Right ventricle myocardium superior (tissue), 1 donor: ENCODE measurements at places on chromosomes 4 and X. TPM values are rescaled to one million over a fixed set of nuclear protein-coding genes. Genes with fewer than 3 reads are reported as not detected.

GRCh38 chrX:87397103-87397886 is 120.3 kb upstream of the KLHL4 start:
- DNase-seq = no peak

Gene LRCH2
- 1.0 TPM for total RNA-seq

Gene RTL9
- 0.35 TPM for total RNA-seq

DNA sequence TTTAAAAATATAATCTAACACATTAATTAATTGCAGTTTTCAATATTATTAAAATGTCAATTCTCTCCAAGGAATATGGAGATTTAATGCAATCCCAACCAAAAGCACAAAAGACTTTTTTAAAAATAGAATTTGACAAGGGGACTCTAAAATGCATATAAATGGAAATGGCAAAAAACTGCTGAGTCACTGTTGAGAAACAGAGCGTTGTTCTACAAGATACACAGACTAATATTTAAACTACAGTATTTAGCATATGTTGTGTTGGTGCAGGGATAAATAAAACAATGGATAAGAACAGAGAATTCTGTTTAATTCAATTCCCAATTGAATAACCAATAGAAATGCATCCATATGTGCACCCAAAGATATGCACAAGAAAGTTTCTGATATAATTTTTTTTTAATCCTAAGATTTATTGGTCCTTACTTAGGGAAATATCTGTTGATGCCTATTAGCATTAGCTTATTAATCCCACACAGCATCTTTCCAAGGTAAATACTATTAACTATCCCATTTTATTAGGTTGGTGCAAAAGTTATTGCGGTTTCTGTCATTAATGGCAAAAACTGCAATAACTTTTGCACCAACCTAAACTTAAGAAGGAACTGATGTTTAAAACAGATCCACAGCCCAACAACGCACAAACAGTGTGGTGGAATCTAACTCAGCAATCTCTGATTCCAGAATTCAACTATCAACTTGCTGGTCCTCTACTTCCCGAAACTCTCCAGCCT is 86.8 kb upstream of the VEGFC start:
- no peak for DNase-seq

- no peak for DNase-seq
Observed at GRCh38 chr4:132332932-132333723, 816.0 kb upstream of the PCDH10 start.

DNA sequence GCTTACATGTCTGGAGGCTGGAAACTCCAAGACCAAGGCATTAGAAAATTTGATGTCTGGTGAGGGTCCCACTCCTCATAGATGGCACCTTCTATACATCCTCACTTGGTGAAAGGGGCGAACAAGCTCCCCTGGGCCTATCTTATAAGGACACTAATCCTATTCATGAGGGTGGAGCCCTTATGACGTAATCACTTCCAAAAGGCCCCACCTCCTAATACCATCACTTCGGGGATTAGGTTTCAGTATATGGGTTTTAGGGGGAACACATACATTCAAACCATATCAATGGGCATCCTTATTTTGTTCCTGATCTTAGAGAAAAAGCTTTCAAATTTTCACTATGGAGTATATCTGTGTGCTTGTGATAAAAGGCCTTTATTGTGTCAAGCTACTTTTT is 39.0 kb upstream of the ALG13 start:
- no peak for DNase-seq

Gene ODAM
- not detected for total RNA-seq

DNA sequence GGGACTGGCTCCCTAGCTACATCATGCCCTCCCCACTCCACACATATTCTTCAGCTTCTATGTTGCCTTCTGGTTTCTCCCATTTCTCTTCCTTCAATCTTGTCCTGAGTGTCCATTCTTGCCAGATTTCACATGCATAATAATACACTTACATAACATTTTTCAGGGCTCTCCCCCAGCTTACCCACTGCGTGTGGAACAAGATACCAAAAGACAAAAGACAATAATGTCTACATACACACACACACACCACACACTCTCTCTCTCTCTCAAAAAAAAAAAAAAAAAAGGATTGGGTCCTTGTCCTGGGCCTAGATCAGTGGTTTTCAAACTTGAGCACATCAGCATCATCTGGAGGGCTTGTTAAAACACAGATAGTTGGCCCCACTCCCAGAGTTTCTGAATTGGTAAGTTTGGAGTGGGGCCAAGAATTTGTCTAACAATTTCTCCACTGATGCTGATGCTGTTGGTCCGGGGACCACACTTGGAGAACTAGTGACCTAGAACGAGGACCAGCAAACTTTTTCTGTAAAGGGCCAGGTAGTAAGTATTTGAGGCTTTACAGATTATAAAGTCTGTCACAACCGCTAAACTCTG is 6.5 kb upstream of the SMARCA1 start:
- DNase-seq = no peak

Gene PF4V1
- not detected for total RNA-seq

Gene F9
- total RNA-seq = not detected

DNA sequence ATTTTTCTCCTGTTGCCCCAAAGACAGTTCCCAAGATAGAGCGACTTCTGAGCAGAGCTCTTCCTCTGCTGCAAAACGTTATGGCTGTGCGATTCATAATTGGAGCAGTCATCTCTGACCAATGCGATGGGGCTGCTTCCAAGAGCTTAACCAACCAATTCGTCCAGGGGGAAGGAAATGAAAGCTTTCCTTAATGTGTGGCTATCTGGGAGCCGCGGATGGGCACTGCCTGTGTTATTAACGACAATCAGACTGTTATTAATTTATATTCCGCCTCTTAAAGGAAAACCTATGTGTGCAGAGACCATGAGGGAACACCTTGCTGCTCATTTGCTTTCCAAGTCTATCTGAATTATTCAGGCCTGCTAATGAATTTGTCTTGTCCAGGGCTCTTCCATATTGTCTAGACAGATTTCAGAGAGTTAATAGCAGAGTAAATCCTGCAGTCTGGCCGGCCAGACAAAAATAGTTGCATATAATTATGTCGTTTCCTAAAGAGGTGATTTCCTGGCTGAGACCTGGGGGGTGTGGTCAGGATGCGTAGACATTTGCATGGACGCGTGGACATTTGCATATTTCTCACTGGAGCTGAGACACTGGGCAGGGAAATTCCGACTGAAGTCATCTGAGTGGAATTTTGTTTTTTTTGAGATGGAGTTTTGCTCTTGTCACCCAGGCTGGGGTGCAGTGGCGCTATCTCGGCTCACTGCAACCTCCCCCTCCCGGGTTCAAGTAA is 135.4 kb downstream of the HMX1 start:
- no peak for DNase-seq

DNA sequence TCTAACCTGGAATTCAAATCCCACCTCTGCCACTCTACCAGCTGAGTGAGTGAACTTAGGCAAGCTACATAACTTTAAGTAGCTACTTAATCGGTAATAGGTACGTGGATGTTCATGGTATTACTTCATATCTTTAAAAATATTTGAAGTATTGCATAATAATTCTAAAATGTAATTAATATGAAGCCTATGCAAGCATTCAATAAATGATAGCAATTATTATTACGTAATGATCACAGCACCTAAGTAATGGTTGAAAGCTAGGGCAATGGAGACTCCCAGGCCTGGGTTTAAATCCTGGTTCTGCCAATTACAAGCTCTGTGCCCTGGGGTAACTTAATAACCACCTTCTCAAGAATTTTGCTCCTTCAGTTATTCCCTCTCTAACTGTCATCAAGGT is 26.7 kb downstream of the LHFPL1 start:
- no peak for DNase-seq

DNA sequence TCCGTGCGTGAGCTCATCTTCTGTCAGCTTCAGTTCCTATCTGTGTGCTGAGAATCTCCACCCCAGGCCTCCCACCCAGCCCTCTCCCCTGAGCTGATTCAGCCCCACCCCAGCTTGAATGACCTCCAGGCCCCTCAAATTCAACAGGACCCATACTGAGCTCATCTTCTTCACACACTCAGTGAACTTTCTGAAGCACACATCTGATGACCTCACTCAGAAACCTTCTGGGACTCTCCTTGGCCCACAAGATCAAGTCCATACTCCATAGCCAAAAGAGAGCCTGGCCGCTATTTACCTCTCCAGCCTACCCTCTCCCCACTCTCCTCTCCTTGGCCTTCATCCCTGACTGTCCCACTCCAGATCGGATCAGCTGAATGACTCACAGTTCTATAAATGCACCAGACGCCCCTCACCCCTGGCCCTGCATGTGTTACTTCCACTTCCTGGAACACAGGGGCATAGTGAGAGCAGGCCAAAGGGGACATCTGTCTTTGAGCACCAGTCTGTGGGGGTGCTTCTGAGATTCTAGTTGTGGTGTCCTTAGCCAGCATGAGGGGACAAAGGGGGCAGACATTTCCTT is 62.5 kb downstream of the PJA1 start:
- no peak for DNase-seq

Gene SOD3
- 62.4 TPM for total RNA-seq

- DNase-seq = no peak
Observed at GRCh38 chrX:118729042-118729652, 1.7 kb downstream of the IL13RA1 start.

GRCh38 chr4:2220016-2220630 is 21.8 kb downstream of the HAUS3 start:
- peak; percentile 79 for DNase-seq

Gene HPGDS
- total RNA-seq = 3.3 TPM

DNA sequence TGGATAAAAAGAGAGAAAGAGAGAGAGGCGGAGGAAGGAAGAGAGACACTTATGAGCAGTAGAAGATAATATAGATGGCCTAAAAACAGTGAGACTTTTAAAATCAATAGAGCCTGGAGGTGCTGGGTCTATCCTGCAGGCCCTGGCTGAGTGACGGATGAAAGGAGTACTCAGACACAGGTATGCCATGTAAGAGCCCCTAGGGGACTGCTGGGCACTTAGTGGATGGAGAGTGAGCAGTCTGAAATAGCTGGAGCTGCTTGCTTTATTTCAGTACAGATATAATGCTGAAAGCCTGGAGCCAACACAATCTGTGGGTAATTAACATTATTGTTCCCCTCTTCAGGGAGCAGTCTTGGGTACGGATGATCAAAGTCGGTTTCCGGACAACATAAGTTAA is 578.6 kb downstream of the SPOCK3 start:
- DNase-seq = no peak

Gene CCDC149
- 10.8 TPM for total RNA-seq

Gene SGCB
- total RNA-seq = 74.6 TPM

- no peak for DNase-seq
Observed at GRCh38 chr4:113604955-113605354, 156.6 kb downstream of the CAMK2D start.

GRCh38 chr4:146059151-146059550 is 116.4 kb upstream of the LSM6 start:
- no peak for DNase-seq

DNA sequence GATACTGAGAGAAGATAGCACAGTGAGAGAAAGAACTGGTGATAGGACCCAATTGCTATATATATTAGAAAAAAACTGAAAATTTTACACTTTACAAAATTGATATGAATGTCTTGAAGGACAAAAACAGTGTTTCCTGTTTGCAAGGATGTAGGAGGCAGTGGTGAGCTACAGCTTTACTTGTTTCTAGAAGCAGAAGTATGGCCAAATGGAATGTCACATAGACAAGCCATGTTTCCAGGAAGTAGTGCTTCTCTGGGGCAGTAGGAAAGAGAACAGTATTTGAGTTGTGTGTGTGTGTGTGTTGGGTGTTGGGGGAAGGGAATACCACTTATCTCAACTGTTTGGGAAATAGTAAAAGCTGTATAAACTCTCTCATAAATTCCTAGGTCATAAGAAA is 60.9 kb upstream of the IBSP start:
- DNase-seq = no peak

DNA sequence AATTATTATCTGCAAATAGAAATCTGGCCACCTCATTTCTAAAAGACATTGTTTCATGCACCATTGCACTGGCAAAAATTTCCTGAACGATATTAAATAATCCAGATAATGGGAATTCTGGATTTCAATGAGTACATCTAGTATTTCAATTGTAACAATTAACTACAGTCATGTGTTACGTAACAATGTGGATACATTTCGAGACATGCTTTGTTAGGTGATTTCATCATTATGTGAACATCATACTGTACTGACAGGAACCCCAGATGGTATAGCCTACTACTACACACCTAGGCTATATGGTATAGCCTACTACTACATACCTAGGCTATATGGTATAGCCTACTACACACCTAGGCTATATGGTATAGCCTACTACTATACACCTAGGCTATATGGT is 14.8 kb downstream of the LAMTOR3 start:
- no peak for DNase-seq

DNA sequence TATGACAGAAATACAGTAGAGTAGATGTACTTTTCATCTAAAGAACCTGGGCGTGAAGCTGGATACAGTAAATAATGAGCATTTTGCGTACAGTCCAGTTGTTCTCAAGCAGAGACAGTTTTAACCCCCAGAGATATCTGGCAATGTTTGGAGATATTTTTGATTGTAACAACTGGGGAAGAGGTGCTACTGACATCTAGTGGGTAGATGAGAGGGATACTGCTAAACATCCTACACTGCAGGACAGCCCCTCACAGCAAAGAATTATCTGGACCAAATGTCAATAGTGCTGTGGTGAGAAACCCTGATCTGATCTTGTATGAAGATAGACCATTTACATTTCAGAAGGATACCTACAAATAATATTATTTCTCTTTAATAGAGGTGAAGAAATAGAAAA is 200.2 kb upstream of the FAM47A start:
- DNase-seq = no peak

DNA sequence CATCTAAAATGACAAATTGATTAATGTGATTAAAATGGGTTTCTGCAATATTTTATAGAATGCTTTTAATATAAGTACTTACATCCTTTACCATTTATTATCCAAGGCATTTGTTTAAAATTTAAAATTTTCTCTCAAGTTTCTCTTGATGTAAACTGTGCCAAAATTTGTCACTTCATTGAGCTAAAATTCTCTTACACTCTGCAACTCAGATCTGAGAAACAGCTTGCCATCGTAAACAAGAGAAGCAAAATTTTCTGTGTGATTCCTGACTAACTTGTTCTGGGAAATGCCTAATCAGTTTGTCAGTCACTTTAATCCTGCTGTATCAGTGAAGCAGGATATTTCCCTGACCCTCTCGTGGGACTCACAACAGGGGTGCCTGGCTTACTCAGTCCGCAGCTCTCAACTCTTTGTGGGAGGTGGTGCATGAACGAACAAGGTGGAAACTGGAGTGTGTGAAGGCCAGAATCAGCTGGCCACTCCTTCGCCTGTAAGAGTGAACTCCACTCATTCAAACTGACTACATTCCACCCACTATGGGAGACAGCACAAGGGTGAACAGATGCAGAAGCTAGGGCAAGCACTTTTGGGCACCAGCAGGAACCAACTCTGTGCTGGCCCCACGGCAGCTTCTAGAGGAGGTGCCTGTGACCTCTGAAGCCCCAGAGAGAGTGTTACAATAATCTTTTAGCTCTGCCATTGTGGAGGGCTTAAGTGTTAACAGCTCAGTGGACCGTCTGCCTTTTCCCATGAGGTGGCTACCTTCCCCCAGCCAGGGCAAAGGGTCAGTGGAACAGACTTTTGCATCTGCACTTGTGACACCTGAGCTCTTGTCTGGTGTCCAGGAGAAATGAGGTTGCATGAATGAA is 349.4 kb downstream of the FAT4 start:
- DNase-seq = no peak

Gene MAGEA1
- total RNA-seq = not detected

Gene PHOX2B
- total RNA-seq = not detected
